ENCODE measurements at places on chromosomes 3 and 15.

DNA sequence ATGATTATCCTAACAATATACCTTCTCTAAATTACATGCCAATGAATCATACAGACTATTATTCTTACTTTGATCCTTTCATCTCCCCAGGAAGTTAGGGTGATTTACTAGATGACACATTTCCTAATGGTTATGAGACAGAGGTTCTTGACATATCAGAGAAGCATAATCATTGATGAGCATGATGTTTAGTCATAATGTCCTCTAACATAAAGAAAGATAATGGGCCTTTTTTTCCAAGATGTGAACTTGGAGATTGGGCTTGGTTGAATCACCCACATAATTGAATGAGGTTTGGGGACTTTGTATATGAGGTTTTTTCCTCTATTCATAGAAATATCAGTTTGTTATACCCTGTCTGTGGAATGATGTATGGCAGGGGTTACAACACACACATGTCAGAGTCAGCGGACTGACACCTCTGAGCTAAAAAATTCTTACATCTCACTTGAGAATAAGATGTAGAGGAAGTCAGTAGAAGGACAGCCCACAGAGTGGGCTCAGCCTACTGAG lies 69.7 kb upstream of the DCBLD2 start:
- no peak for DNase-seq

DNA sequence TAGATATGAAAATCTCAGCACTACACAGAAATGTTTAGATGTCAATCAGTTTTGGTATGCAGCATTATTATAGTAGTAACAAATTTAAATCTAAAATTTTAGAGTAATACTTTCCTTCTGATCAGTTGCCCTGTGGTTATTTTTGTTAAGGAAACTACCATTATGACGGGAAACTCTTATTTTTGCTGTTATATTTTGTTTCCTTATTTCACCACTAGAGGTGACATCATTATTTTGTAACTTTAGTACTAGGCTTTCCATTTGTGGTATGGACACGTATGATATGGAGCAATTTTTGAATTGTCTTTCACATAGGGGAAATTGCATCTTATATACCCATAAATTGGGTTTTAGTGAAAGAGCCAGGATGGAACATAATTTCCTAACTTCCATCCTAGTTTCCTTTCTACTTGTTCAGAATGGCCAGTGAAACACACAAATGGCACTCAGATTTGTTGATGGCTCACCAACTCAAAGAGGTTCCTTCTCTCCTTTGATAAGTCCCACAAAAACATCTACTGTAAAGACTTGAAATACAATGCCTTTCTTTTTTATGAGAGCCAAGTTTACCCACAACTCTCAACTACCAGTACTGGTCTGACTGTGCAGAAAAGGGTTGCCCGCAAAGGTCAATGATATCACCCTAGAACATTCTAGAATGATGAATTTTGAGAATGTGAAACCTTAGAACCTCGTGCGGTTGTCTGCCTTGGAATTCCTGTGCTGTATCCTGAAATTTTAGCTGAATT lies 19.4 kb upstream of the PPP4R2 start:
- DNase-seq: no peak

DNA sequence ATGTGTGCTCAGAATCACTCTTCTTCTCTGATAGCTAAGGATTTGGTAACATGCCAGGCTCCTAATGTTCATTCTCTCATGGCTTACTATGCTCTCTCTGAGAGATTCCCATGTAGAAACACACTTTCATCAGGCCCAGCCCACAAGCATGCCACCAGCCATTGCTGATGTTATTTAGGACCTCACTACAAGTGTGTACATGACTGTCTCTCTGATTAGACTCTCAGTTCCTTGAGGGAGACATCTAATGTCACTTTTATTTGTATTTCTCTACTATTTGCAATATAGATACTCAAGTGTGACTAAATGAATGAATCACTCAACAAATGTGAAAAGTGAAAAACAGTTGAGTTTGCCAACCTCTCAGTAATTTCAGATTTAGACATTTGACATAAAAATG lies 84.3 kb upstream of the ARL6 start:
- DNase-seq: no peak

DNA sequence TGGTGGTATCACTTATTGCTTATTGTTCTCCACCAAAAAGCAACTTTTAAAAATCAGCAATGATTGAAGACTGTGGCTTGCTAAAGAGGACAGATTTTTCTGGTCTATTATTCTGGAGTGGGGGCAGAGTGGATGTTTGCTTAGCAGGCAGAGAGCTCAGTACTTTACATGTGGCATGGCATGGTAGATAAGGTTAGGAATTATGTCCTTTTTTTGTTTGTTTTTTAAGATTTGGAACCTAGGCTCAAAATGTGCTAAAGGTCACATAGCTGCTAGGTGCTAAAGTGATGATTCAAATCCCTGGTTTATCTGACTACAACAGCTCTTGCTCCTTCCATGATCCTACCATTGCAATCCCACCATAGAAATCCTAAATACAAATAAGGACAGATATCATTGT lies 331.0 kb upstream of the ADAMTS9 start:
- DNase-seq: no peak

GRCh38 chr3:137084586-137084985 lies 126.8 kb downstream of the IL20RB start:
- no peak for DNase-seq

GRCh38 chr15:85389306-85389650 lies 8.9 kb downstream of the AKAP13 start:
- no peak for DNase-seq

- no peak for DNase-seq
Measured at GRCh38 chr15:76682833-76683232, 222.3 kb downstream of the SCAPER start.

- no peak for DNase-seq
Measured at GRCh38 chr3:124277144-124277890, 285.4 kb upstream of the ROPN1 start.

- DNase-seq: no peak
Measured at GRCh38 chr15:59298225-59298853, 74.3 kb downstream of the MYO1E start.

- DNase-seq: no peak
Measured at GRCh38 chr3:160038862-160039562, 50.4 kb downstream of the IL12A start.

GRCh38 chr15:33460166-33460805 lies 149.5 kb downstream of the RYR3 start:
- DNase-seq: no peak

DNA sequence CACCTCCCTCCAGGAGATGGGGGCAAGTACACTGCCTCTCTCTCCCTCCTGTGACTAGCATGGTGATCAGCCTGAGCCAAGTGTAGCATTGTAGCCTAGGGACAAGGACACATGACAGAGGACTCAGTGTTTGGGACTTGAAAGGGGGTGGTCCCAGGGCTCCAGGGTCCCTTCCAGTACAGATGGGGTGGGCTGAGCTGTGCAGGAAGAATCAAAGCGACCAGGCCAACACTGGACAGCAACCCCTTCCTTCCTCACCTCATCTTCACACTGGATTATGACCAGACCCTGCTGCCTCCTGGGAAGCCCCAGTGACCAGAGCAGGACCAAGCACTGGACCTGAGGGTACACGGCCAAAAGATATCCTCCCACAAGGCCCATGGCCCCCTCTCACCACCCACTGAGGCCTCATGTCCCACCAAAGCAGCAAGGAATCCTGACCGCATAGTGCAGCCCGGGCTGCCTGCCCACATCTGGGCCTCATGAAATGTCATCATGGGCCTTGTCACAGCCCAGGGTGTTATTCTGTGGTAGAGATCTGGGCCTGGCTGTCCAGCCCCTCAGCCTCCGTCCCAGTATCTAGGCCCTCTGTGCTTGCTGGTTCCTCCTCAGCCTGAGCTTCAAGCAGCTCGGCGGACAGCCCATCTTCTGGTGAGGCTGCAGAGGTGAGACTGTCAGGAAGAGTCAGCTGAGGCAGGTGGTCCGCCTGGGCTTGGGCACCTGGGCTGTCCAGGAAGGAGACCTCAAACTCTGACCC lies 9.5 kb downstream of the GORASP1 start:
- DNase-seq: no peak

DNA sequence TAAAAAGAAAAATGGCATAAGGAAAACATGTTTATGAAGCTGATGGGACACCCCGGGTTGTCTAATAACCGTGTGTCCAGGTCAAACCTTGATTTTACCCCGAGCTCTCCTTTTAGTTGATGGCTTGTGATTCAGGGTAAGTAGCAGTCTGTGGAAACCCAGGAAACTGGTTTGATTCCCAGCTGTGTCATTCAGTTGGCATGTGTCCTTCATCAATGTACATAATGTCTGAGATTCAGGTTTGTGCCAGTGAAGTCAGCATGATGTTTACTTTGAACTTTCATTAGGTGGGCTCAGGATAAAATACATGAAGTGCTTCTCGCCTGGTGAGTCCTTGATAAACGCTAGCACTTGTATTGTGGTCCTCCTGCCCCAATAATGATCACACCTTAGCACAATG lies 4.3 kb upstream of the COPG1 start:
- DNase-seq: no peak

DNA sequence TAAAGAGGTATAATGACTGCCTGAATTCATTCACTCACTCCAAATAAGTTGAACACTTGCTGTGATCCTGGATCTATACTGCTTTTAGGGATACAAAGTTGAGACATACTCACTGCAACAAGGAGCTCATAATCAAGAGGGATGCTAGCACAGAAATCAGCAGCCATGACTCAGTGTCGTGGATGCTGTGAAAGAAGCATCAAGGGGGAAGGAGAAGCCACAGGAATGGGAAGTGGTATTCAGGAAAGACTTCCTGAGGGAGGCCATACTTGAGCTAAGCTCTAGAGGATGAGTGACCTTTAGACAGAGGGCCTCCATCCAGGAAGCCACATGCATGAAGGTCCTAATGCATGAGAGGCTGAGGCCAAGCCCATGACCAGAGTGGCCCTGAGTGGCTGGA lies 245.7 kb upstream of the RORA start:
- DNase-seq: no peak

- DNase-seq: no peak
Measured at GRCh38 chr15:66879531-66880368, 177.7 kb downstream of the SMAD6 start.

- no peak for DNase-seq
Measured at GRCh38 chr3:13115991-13116390, 42.8 kb upstream of the IQSEC1 start.

- no peak for DNase-seq
Measured at GRCh38 chr3:126358038-126358815, 1.0 kb upstream of the KLF15 start.

DNA sequence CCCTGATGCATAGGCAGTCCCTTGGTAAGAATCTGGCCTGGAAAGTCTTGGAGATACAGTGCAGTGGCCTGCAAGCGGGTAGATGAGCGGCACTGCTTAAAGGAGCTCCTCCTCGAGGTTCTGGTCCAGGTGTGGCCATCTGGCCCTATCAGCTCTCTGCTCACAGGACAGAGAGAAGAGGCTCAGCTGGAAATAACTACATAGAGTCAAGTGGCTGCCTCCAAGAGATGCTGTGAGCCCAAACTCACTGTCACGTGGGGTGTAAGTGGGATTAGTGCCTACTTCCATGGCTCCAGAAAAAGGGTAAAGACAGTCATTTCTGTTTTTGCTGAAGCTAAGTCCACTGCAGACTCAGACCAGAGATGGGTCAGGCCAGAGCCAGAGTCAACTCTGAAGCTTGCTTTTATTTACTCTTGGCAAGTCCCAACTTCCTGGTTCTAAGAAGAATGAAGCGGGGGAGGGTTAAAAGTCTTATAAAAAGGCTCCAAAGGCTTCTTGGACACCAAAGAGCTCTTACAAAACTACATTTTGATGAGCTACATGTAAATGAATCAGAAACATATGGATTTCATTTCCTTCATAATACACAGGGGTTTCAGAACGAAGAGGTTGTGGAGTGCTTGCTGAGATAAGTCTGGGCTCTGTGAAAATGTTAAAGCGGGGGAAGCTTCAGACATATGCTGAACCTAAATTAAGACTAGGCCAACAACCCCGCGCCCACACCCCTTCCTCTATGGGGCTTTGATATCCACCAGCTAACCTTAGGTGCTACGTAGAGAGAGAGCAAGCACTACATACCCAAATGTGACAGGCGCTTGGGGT lies 77.1 kb downstream of the PDZRN3 start:
- no peak for DNase-seq

DNA sequence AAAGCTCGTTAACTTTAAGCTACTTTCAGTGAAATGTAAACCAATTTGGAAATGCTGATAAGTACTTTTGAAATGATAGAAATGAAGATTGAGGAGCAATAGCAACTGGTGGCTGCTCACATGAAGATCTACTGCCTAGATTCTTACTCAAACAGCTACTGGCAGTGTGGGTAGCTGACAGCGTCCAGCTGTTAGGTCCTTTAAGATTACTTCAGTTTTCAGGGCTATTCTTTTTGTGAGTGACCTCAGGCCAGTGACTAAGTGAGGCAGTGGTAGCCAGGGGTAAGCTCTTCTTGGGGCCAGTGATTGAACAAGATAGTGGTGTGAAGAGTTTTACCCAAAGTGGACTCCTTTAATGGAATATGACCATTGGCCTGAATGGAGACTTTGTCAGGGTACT lies 41.3 kb downstream of the NECTIN3 start:
- DNase-seq: no peak

DNA sequence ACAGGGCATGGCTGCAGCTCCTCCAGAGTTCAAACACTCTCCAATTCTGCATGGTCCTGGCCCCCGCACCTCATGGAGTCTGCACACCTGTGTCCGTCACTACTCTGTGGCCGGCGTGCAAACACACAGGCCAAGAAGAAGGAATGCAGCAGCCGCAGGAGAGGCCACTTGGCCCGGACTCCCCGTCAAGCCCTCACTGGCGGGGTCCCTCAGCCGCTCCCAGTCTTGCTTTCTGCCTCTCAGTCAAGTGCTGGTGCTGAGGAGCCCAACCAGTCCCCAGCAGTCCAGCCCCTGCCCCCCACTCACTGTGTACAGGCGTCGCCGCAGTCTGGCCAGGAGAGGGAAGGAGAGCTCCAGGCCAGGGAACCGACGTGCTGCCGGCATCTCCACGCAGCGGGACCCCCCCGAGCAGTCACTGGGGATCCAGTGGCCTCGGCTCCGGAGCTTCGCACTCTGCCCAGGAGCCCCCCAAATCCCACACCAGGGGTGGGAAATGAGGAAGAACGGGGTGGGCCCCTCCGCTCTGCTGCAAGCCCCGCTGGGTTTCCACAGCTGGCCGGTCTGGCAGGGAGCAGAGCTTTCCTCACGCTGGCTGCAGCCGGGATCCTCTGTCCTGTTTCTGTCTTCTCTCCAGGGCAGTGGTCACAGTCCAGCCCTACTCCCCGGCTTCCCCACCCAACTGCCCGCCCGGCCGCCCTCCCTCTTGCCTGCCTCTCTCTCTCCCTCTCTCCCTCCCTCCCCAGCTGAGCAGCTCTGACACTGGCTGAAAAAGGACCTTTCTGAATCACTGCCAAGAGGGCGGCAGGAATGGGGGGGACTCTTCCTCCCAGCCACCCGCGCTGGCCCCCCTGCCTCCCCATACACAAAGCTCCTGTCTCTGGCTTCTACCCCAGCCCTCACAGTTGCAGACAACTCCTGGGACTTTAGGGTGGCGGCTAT lies 16.0 kb downstream of the TNK2 start:
- no peak for DNase-seq

- no peak for DNase-seq
Measured at GRCh38 chr3:127610105-127610504, 11.9 kb downstream of the MCM2 start.

GRCh38 chr3:165638034-165638433 lies 199.2 kb downstream of the BCHE start:
- no peak for DNase-seq
